ENCODE measurements at places on chromosomes 3 and 15. TPM values are rescaled to one million over a fixed set of nuclear protein-coding genes. Genes with fewer than 3 reads are reported as not detected.

Gene NANOGP8
- total RNA-seq, result not detected

Gene ARPIN
- total RNA-seq, result 24.8 TPM

Gene ANKUB1
- total RNA-seq, result not detected

DNA sequence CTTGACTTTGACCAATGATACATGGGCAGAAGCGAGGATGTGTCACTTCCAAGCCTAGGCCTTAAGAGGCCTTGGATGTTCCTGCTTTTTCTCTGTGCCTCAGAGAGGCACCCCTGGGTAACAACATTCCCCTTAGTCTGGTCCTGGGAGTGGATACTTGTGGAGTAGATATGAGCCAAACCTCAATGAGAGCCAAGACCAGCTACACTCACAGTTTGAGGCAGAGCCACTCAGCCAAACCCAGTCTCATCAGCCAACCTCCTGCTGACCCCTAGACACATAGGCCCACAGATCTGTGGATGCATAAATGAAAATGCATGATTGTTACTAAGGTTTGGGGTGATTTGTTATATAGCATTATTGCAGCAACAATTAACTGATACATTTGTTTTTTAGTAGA, 114.2 kb downstream of the ZNF621 start:
- DNase-seq, result no peak

- no peak for DNase-seq
Observed at GRCh38 chr3:38374221-38374620, 27.6 kb downstream of the XYLB start.

GRCh38 chr3:161975201-161975600, 478.6 kb downstream of the OTOL1 start:
- DNase-seq, result no peak

DNA sequence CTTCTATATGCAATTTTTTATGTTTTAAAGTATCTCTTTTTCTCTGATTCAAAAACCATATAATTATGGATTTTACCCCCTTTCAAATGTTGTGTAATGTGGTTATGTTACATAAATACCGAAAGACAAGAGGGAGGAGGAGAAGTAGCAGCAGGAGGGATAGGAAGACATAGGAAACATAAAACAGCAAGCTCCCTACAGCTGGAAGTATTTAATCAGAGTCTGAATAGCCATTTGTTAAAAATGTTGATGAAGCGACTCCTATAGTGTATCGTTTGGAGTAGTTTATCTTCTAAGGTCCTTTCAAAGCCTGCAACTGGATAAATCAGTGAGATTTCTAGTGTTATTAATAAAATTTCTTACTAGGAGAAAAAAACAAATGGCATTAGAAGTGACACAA, 598.1 kb upstream of the GOLIM4 start:
- DNase-seq, result no peak

GRCh38 chr15:83850015-83850414, 196.1 kb downstream of the ADAMTSL3 start:
- DNase-seq, result no peak

DNA sequence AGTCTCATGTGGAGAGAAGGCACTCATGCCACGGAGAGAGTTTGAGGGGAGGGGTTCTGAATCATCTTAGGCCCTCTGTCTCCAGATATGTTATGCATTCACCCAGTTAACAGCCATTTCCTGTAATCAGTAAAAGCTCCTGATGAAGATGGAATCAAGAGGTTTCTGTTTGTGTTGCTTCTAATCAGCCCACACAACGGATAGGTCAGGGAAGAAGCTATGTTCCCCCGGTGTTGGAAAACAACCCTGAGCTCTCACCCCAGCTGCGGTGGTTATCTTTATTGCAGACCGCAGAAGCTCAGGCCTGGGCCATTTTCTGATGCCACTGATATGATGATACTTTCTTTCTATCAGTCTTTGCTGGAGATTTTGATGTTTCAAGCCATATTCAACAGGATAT, 338.5 kb upstream of the ONECUT1 start:
- no peak for DNase-seq

GRCh38 chr3:37096288-37096687, 78.1 kb downstream of the LRRFIP2 start:
- DNase-seq, result peak; percentile 42

DNA sequence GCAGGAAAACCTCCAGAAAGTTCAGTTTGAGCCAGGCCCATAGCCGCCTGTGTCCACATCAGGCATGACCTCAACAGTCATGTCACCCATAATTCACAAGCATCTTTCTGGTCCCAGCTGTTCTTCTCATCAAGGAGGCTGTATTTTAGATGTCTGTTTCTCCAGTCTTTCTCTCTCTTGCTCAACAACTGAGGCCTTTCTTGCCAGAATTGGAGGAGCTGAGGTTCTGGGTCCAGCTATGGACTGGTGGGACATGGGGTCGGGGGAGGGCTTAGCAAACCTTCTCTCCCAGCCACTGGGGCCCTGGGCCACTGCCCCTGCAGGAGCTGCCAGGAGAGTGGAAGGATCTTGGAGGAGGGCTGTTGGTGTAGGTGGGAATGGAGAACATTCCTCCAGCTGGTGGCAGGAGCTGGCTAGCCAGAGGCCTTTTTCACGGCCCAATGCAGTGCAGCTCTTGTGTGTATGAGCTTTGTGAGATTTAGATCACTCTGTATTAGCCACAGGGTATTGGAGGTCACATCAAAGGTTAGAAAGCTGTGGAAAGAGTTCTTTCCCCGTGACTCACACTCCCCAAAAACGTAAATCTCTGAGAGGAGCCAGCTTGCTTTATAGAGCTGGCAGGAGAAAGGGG, 23.5 kb downstream of the MAGEF1 start:
- DNase-seq, result no peak

DNA sequence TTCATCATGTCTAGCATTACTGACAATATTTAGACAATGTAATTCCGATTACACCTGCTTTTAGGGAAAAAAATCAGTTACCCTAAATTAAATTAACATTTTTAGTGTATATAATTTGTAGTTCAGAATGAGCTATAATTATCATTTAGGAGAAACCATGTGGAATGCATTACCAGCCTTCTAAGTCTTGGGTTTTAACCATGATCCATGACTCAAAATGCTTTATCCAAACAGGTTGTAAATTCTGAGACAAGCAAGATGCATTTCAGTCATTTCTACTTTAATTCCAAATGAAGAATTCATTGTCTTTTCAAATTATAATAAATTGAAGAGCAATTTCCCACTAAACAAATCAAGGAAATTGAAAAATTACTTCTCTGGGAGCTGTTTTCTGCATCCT, 243.7 kb upstream of the LRIG1 start:
- DNase-seq, result no peak

DNA sequence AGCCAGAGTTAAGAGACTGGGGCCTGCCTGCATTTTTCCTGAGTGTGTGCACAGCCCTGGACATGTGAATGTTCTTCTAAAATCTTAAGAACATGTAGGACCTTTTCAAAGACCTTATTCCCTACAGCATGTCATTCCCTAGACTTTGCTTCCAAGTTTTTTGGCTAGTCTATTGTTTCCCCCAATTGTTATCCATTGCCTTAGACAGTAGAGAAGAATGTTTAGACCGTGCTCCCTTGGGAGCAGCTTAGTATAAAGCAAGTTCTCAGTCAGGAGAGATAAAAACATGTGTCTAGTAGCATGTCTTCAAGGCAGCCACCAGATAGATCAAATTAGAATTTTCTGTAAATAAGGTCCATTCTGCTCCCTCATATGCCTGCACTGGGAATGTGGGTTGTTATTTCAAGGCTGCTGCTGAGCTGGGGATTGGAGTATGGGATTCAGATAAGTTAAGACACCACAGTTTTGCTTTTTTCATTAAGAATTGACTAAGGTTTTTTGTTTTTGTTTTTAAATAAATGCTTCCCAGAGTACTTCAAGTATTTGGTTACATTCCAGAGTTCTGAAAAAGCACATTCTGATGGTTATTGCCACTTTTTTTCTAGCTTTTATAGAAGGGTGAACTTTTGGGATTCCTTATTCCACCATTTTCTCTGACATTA, 246.7 kb downstream of the RORA start:
- DNase-seq, result no peak

DNA sequence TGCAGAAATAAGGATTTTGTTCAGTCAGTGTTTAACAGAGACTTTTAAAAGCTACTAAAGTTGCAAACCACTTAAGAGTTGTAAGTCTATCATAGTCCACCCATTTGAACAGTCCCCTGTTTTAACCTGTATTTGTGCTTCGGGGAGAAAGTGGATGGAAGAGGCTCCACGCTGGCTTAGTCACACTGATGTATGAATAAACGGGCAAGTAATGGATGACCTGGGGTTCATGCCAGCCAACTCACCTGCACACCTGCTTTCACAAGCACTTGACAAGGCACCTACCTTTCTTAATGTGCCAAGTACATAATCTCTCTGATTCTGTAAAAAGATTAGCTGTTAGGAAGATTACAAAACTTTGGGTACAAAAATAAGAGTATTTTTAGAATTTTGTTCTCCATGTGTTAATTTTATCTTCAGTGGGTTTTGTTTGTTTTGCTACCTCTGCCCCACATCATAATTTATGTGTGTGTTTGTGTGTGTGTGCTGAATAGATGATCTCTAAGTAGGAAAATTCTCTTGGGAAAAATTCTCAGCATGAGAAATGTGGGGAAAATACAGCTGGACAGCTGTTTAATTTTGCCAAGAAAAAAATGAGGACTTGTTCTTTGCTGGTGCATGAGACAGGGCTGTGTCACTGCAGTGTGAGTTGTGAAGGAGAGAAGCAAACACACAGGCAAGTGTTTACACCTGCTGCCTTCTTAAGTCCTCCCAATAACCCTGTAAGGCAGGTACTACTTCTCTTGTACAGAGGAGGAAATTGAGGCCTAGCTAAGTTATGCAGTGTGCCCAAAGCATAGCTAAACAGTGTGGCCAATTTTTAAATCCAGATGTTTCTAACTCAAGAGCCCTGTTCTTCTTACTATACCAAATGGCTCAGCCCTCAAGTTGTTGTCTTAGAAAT, 181.2 kb upstream of the IL12A start:
- DNase-seq, result no peak

DNA sequence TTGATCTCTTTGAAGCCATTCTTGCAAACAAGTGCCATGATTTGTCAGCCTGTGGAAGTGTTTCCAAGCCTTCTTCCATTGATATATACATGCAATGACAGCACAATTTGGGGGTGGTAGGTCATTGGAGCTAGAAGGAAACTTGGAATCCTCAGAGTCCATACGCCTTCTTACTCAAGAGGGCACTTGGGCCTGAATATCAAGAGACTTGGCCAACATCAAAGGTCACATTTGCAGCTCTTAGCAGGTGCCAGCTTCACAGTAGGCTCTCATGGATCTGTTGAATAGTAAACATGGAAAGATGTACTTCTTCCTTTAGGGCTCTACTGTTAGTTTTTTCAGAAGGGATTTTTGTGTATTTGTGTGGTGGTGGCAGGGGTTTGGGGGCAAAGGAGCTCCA, 50.9 kb downstream of the RHCG start:
- no peak for DNase-seq

DNA sequence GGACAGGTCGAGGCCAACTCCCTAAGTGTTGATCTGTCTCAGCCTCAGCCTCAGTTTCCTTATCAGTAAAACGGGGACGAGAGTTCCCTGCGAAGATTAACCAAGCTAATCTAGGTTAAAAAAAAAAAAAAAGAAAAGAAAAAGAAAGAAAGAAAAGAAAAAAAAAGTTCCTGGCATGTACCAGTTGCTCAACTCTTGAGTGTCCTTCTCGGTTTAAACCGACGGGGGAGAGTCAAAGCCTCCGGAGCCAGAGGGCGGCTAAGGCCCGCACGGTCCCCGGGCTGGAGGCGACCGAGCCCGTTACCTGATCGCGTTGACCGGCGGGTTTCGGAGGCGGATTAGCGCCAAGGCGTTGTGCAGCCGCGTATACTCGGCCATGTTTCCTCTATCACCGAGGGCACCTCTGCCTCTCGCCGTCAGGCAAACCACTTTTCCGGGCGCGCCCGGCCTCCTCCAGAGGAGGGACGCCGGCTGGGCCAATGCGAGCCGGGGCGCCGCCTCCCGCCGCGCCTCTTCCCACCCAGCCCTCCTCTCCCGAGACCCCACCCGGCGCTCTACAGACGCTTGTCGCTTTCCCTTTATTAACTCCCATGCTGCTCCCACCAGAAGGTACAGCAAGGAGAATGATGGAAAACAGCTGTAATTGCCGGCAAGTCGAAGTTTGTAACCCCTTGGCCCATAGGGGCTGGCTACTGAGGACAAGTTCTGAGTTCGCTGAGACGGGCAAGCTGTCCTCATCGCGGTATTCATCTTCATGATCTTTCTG, at the start of gene EHHADH:
EHHADH (minus strand) TSS at position 405 of the 766 bp plus-strand sequence; CDS start at position 378, 27 bp downstream.
- DNase-seq, result peak; percentile 93

GRCh38 chr3:24492971-24493551, 1.6 kb downstream of the THRB start:
- DNase-seq, result no peak

DNA sequence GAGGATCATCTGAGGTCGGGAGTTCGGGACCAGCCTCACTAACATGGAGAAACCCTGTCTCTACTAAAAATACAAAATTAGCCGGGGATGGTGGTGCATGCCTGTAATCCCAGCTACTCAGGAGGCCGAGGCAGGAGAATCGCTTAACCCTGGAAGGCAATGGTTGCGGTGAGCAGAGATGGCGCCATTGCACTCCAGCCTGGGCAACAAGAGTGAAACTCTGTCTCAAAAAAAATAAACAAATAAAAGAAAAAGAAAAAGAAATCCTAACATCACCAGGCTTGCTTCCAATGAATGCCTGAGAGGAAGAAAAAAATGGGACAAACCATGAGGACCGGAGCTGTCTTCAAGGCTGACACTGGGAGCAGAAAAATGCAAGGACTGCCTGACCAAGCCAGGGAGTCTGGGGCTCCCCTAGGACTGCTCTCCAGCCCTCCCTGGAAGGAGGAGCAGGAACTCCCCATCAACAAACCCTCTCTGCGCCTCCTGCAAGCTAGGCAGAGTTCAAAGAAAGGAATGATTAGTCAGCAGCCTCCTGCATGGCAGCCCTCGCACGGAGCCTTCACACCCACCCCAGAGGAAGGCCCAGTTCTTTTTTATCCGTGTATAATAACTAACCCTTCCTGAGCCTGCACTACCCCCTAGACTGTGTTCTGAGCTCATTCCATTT, 55.4 kb downstream of the NUP210 start:
- DNase-seq, result no peak

DNA sequence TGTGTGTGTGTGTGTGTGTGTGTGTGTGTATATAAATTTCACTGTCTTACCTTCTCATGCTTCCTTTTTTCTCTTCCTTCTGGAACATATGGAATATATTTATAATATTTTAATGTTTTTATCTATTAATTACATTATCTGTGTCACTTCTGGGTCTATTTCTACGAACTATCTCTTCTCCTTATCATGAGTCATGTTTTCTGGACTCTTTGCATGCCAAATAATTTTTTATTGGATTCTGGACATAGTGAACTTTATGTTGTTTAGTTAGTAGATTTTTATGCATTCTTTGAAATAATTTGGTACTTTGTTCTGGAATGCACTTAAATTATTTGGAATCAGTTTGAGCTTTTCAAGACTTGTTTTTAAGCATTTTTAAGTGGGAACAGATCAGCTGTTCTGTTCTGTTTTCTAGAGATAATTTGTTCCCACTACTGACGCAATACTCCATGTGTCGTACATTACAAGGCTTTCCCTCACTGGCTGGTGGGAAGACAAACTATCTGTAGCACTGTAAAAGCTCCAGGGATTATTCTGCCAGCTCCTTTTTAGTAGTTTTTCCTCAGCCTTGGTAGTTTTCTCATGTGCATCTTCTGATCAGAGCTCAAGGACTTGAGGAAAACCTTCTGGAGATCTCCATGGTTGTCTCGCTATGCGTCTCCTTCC, 302.0 kb downstream of the CLSTN2 start:
- DNase-seq, result no peak
